ENCODE measurements at places on chromosomes 1 and 21.
A peak's percentile ranks its signal among the peaks of the same experiment; 100 is the strongest.

DNA sequence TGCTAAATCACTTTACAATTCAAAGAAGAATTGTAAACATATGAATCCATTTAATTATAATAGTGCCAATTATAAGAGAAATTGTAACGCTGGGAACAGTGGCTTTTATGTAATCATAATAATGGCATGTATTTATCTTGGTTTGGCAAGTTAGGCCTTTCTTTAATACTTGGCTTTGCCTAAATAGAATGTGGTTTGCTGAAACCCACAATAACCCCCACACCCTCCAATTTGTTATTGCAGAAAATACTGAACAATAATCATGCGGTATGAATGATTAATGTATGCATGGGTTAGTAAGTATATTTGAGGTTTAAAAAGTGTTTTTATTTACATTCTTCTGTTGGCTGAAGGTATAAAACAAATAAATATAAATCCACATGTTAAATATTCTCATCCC lies 138.2 kb downstream of the NFIA start:
- DNase-seq = no peak

GRCh38 chr1:84429231-84429630 lies 30.9 kb downstream of the DNASE2B start:
- no peak for DNase-seq

DNA sequence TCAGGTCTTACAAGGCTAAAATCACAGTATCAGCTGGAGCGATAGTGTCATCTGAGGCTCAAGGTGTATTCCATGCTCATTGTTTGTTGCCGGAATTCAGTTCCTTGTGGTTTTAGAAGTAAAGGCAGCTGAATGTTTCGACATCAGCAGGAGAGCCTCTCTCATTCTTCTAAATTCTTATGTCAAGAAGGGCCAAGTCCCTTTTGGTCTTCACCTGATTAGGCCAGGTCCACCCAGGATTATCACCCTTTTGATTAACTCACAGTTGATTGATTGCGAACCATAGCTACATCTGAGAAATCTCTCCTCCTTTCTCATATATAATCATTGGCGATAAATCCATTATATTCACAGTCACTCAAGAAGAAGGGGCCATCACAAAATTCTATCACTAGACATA lies 806.7 kb upstream of the PRMT6 start:
- no peak for DNase-seq

- DNase-seq = no peak
Observed at GRCh38 chr1:110346690-110347089, 7.5 kb downstream of the RBM15 start.

- peak; percentile 32 for DNase-seq
Observed at GRCh38 chr1:100028765-100029164, 59.0 kb downstream of the SLC35A3 start.
